Heart right ventricle (tissue), 16 donors: ENCODE measurements at places on chromosomes 16 and 17. TPM values are rescaled to one million over a fixed set of nuclear protein-coding genes. Genes with fewer than 3 reads are reported as not detected.

DNA sequence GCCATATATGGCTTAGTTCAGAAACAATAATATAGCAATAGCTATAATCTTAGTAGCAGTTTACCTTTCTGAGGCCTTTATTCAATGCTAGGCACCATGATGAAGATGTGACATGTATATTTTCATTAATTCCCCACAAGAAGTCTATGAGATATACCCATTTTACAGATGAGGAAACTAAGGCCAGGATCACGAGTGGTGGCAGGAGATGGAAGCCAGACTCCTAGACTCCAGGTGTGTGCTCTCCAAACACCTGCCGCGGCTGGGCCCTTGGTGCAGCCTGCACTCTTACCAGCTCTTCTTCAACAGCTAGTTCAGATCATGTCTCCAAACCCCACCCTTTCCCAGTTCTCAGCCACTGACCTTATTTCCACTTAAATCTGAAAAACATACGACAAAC, 15.2 kb downstream of the NXPH3 start:
- DNase-seq: no peak

- DNase-seq: no peak
Measured at GRCh38 chr17:28573521-28573920, 2.2 kb upstream of the PIGS start.

- DNase-seq: no peak
Measured at GRCh38 chr17:18069101-18069500, 18.6 kb upstream of the DRG2 start.

DNA sequence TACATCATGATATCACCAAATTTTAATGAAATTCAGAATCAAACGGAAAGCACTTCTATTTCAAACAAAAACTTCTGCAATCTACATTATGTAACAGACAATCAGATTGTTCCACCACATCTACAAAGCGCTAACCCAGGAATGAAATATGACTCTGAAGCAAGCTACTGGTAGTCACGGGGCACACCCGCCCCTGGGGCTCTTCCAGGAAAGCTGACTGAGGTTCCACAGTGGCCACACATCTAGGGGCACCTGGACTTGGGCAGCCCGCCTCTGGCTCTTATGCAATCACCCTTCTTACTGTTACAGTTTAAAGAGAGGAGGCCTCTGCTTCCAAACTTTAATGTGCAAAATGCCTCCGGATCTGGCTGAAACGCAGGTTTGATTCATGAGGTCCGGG, 27.5 kb downstream of the ZCCHC14 start:
- peak; percentile 63 for DNase-seq

DNA sequence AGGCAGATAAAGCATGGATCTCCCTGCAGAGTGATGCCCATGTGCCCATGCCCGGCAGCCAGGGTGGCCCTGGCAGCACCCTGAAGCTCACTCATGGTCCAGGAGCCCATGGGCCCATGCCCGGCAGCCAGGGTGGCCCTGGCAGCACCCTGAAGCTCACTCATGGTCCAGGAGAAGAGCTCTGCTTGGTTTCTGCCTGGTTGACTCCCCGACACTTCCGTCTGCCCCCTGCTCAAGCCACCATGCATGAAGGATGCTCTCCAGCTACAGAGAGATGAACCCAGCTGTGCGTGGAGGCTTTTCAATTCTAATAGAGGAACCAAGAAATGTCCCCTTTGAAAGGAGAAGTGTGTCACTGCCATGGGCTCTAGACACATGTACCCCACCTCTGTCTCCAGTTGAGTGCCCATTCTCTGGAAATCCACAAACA, 8.7 kb downstream of the CCL17 start:
- no peak for DNase-seq

DNA sequence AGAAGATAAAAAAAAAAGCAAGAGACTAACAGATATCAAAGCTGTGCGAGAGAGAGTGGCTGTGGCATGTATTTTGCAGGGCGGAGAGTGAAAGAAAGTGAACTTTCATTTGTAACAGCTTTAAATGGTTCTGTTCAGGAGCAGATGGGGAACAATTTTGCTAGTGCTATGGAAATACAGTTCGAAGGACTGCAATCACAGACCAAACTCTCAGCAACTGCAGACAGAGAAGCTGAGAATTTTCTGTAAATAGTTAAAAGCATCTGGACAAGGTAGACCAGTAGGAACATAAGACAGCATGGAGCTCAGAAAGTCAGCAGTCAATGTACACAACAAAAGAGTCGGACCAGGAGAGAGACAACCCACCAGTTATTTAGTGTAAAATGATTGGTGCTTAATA, 62.3 kb downstream of the TBX4 start:
- no peak for DNase-seq

DNA sequence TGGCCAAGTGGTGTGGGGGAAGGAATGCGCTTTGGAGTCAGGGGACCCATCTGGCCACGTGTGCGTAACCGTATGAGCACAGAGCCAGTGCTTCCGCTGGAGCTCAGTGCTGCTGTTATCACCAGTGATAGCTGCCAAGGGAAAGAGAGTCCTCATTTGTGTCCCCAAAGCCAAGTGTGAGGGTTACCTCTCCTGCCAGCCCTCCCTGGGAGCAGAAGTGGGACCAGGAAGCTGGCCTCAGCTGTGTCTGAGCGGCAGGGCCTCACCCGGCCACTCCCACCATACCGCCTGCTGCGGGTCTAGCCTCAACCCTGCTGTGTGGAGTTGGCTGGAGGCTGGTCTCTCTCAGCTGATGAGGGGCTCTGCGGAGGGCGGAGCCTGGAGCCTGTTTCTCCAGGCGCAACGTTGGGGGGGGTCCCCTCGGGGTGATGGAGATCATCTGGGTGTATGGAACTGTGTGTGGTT, 44.5 kb downstream of the MEAK7 start:
- DNase-seq: no peak

GRCh38 chr16:78675951-78676792, 576.7 kb downstream of the WWOX start:
- no peak for DNase-seq

DNA sequence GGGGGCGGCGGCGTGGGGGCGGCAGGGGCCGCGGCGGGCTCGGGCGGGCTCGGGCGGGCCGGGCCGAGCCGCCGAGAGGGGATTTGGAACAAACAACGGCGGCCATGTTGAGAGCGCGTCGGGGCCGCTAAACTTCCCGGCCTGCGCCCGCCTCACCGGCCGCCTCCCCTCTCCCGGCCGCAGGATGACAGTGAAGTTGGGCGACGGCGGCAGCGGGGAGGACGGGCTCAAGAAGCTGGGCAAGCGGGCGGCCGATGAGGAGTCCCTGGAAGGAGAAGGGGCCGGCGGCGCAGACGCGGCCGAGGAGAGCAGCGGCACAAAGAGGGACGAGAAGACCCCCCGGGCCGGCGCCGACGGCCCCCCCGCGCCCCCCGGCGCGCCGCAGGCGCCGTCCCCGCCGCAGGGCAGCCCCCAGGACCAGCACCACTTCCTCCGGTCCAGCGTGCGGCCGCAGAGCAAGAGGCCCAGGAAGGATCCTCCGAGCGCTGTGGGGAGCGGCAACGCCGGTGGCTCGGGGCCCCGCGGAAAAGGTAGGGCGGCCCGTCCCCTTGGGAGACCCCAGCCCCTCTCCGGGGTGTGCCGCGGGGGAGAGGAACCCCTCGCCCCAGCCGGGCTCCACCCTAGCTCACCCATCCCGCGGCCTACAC, 2.4 kb downstream of the CRAMP1 start:
- DNase-seq: peak; percentile 28

DNA sequence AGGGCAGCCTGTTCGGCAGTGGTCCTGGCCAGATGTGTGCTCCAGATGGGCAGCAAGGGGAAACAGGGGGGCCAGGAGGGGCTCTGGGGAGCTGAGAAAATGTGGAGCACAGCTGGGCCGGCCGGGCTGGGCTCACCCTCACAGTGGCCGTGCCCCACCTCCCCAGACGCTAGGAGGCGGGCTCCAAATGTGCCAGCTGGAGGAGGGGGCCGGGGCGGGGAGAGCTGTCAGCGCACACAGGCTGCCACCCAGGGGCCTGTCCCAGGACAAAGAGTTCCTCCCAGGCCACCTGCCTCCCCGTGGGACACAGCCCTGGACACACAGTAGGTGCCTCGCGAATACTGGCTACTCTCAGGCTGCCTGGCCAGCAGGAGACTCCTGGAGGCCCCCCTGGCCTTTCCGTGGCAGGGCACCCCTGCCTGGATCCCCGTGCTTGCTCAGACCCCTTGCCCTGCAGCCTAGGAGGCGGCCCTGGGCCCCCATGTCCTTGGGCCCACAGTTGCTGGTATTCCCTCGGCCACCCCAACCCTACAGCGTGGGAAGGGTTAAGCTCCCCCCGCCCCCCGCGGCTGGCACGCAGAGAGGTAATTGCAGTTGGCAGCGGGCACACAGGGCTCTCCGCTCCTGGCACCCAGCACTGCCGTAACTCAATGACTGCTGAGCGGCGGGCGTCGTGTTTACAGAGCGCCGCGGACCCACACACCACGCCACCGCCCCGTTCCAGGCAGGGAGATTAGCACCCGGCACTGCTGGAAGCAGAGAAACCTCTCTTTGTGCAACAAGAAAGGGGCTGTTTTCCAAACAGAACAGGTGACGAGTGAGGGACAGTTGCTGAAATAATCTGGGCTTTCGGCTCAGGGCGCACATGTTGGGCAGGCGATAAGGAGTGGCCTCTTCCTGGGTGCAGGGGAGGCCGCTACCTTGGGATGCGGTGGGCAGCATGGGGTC, 32.2 kb downstream of the BAHCC1 start:
- peak; percentile 70 for DNase-seq

DNA sequence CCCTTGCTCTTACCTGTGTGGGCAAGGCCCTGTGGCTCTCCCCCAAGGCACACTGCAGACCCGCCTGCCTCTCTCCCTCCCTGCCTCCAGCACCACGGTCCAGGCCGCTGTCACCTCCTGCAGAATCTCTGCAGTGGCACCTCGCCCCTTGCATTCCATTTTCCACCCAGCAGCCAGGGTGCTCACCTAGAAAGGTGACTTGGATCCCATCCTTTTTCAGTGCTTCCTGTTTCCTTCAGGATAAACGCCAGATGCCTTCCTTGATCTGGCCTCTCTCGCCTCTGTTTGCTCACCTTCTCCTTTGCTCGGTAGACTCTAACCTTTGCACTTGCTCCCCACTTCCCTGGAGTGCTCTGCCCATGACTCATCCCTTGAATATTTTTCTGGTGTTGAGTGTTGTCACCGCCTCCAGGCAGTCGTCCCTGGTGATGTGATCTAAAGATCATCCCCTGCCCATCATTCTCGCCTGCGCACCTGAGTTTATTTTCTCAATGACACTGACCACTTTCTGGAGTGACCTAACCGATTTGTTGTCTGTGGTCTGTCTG, 79.2 kb upstream of the LGALS9 start:
- DNase-seq: no peak

DNA sequence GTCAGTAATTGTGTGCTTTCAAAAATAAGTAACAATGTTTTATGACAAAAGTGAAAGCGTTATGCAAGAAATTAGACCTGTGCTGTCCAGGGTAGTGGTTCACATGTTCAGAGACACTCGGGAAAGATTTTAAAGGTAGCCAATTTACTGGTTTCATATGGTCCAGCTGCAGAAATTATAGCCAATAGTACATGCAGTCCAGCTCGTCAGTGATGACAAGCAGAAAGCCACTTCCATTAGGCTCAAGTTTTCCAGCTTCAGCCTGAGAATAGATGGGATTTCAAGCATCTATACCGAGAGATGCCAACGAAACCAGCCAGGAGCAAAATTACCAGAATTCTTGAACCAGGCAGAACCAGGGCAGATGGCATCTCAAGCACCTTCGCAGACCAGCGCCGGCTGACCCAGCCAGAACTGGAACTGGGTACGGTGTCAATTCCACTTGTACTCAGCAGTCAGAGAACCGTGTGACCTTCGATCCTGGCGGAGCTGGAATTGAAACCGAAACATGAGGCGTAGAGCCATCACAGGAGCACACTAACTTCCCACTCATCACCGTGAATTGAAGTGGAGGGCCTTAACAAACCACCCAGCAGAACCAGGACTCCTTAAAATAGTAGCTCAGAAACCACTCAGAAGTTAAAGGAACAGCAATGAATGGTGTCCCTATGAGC, 207.9 kb upstream of the HSBP1 start:
- DNase-seq: no peak

GRCh38 chr16:54185045-54185444, 101.5 kb downstream of the IRX3 start:
- no peak for DNase-seq

DNA sequence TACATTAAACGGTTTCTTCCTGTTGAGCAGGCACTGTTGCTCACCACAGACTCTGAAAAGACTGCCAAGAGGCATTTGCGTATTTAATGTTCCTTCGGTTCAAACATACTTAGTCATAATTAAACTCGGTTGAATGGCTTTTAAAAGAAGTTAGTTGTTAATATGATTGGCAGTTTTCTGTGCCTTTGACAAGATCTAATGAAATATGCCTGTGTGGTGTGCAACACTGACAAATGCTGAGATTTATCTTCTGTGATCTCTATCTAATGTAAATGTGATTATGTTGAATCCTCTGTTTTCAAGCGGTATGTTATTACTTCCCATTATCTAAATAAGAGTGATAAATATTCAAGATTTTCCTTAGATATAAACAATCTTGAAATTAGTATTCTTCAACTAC, 1046.6 kb downstream of the CDH8 start:
- no peak for DNase-seq

DNA sequence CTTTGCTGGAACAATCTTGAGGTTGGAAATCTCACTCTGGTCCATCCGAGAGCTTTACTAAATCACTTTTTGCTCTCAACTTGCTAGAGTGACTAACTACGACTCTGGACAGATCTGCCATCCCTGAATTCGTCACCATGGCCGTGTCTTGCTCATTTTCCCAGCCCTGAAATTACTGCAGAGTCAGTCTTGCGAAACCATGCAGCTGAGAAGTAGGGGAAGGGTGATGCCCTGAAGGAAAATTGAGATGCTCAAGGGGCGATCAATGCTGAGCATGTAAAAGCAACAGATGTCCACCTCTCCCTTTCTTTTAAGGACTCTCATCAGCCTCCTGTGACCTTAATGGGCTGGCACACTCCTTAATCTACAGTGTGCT, 18.8 kb downstream of the PCTP start:
- no peak for DNase-seq

The ZNF205 gene
- 9.0 TPM for total RNA-seq

The KCNG4 gene
- not detected for total RNA-seq

The JUP gene
- total RNA-seq: 153 TPM

The MYCBPAP gene
- total RNA-seq: 0.22 TPM

The ASPHD1 gene
- 1.1 TPM for total RNA-seq

The RGS11 gene
- 7.7 TPM for total RNA-seq

The PERCC1 gene
- not detected for total RNA-seq

The TPSG1 gene
- not detected for total RNA-seq

The TP53TG3 gene
- total RNA-seq: not detected

The HOXB1 gene
- not detected for total RNA-seq

The TEX14 gene
- 0.17 TPM for total RNA-seq

The LPO gene
- total RNA-seq: not detected

The CACNG3 gene
- total RNA-seq: not detected

The KRT12 gene
- not detected for total RNA-seq

The DLX3 gene
- total RNA-seq: not detected

The TEX19 gene
- not detected for total RNA-seq
